ENCODE measurements at places on chromosomes 1 and 21. TPM values are rescaled to one million over a fixed set of nuclear protein-coding genes. Genes with fewer than 3 reads are reported as not detected.

GRCh38 chr1:95650631-95651030 lies 416.6 kb downstream of the RWDD3 start:
- no peak overlapping the region for H3K27ac ChIP-seq
- H3K27me3 ChIP-seq, result no peaks in the 10 kb centered on the region
- H3K4me3 ChIP-seq, result no peak overlapping the region
- H3K4me1 ChIP-seq, result no peaks in the 10 kb centered on the region
- DNase-seq, result no peak

- DNase-seq, result peak; percentile 95
- H3K4me3 ChIP-seq, result no peak overlapping the region
- peak overlapping the region; percentile 72 for H3K27ac ChIP-seq
- peaks cover 44% of the 10 kb centered on the region for H3K4me1 ChIP-seq
Observed at GRCh38 chr1:205711105-205712048, 31.1 kb upstream of the SLC45A3 start.

DNA sequence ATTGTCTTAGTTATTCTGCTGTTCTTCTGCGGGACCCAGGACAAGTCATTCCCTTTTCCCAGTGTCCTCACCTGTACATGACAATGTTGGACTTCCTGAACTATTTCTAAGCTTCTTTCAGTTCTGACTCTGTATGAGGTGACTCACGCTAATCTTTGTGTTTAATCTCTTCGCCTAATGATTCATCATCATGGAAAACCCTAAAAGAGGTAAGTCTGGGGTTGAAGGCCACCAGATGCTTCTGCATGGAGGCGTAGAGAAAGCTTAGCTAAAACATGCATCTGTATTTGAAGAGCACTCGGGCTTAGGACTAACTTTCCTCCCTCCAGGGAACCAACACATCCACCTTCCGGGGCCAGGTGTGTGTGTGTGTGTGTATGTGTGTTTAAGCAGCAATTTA lies 7.4 kb downstream of the SPRR5 start:
- H3K27me3 ChIP-seq, result no peaks in the 10 kb centered on the region
- DNase-seq, result no peak
- no peak overlapping the region for H3K27ac ChIP-seq
- H3K4me1 ChIP-seq, result no peaks in the 10 kb centered on the region
- H3K36me3 ChIP-seq, result no peaks in the 10 kb centered on the region

DNA sequence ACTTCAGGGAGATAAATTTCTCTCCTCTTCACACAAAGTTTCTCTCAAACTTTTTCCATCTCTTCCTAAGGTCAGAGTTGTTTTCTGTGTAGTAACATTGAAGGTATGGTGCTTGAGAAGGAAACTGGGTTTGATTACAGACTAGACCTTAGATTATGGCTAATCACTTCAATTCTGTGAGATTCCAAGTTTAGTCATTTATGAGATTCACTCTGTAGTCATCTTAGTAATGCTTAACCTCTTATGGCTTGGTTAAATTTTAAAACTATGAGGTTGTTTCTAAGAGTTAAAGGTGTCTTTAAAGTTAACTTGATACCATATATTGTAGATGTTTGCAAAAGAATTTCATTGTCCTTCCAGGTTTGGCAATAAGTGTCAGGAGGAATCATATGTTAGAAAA lies 1092.2 kb downstream of the KCNT2 start:
- H3K4me3 ChIP-seq, result no peak overlapping the region
- no peaks in the 10 kb centered on the region for H3K27me3 ChIP-seq
- H3K36me3 ChIP-seq, result no peaks in the 10 kb centered on the region
- no peak for DNase-seq
- H3K27ac ChIP-seq, result no peak overlapping the region

GRCh38 chr1:167720965-167721616 lies 691 bp upstream of the MPZL1 start:
- no peak for DNase-seq
- peak overlapping the region; percentile 67 for H3K4me3 ChIP-seq
- H3K4me1 ChIP-seq, result peaks cover 43% of the 10 kb centered on the region
- 0 out of 2 replicates have a peak overlapping the region, but pooled peaks have one; percentile 26 for H3K27ac ChIP-seq
- 0 out of 2 replicates have a peak, but pooled peaks cover 4% of the 10 kb centered on the region for H3K27me3 ChIP-seq
- H3K36me3 ChIP-seq, result no peaks in the 10 kb centered on the region

- peaks cover 4% of the 10 kb centered on the region for H3K4me1 ChIP-seq
- H3K4me3 ChIP-seq, result no peak overlapping the region
- no peak overlapping the region for H3K27ac ChIP-seq
- H3K27me3 ChIP-seq, result no peaks in the 10 kb centered on the region
- DNase-seq, result no peak
Observed at GRCh38 chr21:36860736-36861594, 105.5 kb downstream of the HLCS start.

DNA sequence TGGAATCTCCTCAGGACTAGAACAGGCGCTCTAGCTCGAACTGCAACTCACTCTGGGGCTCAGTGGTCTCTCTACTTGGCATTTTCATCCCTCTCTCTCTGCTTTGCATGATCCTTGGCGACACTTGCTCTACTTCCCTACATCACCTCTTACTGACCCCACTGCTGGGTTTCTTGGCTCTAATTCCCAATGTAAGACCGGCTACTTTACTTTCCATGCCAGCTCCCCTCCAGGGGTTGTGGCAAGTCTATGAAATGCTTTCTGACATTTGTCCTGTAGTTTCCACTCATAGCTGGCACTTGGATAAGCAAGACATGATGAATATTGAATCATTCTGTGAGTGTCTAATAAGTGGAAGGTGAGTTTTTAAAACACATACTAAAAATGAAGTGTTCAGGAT lies 292.3 kb downstream of the USP25 start:
- H3K27me3 ChIP-seq, result no peaks in the 10 kb centered on the region
- H3K27ac ChIP-seq, result no peak overlapping the region
- H3K36me3 ChIP-seq, result no peaks in the 10 kb centered on the region
- no peaks in the 10 kb centered on the region for H3K4me1 ChIP-seq
- no peak for DNase-seq

DNA sequence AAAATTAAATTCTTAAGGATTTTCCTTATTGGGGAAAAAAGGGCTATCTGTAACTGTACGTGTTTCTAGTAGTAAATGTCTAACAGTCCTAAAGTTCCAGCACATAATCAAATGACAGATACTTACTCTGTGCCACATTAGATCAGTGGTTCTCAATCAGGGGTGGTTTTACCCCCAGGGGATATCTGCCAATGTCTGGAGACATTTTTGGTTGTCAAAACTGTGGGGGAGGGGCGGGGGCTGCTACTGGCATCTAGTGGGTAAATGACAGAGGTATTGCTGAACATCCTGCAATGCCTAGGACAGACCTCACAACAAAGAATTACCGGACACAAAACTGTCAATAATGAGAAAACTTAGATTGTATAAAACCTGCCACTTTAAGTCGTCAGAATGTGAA lies 33.4 kb upstream of the PTPRC start:
- H3K27ac ChIP-seq, result no peak overlapping the region
- no peaks in the 10 kb centered on the region for H3K27me3 ChIP-seq
- H3K4me3 ChIP-seq, result no peak overlapping the region
- peaks cover 16% of the 10 kb centered on the region for H3K4me1 ChIP-seq
- no peaks in the 10 kb centered on the region for H3K36me3 ChIP-seq
- DNase-seq, result peak; percentile 8

DNA sequence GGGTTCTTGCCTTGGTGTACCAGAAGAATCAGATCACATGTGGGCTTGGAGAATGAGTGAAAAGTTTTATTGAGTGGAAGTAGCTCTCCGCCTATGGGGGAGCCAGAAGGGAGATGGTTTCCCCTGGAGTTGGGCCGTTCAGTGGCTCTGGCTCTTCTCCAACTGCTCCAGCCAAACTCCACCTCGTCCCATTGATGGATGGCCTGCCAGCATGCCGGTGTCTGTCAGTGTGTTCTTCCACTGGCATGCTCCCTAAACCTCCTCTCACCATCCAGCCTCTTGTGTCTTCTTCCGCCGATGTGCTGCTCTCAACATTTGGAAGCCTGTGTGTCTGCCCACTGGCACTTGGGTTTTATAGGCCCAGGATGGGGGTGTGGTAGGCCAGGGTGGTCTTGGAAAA lies 119.4 kb downstream of the MAP3K21 start:
- H3K27ac ChIP-seq, result no peak overlapping the region

DNA sequence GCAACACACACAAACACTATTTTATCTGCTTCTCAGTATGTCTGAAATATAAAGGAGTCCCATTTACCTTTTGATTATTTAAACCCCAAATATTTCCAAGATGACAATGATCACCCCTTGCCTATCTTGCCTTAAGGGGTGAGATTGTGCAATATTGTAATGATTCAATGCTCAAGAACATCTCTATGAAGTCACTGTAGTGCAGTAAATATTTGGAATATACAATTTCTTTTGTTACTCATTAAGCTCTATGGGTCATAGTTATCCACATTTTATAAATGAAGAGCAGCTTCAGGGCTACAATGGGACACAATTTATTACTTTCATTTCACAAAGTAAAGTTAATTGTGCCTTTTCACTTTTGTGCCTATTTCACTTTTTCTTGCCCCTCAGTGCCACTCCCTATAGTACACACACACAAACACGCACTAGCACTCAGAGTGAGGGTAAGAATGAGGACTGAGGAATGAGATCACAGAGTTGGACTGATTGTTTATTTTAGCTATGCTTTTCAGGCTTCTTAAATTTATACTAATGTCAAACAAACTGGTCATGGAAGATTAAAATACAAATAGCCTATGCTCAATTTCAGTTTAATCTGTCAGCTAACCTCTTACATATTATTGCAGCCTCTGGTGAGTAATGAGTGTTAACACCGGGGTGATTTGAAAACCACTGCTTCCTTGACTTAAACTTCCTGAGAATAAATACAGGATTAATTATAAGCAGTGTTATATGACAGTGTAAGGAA lies 521.0 kb upstream of the B3GALT2 start:
- DNase-seq, result no peak
- no peaks in the 10 kb centered on the region for H3K27me3 ChIP-seq
- H3K36me3 ChIP-seq, result no peaks in the 10 kb centered on the region
- no peak overlapping the region for H3K27ac ChIP-seq
- no peak overlapping the region for H3K4me3 ChIP-seq

GRCh38 chr1:68174738-68175113 lies 57.6 kb downstream of the WLS start:
- no peak overlapping the region for H3K4me3 ChIP-seq
- no peaks in the 10 kb centered on the region for H3K36me3 ChIP-seq
- DNase-seq, result no peak
- no peak overlapping the region for H3K27ac ChIP-seq

DNA sequence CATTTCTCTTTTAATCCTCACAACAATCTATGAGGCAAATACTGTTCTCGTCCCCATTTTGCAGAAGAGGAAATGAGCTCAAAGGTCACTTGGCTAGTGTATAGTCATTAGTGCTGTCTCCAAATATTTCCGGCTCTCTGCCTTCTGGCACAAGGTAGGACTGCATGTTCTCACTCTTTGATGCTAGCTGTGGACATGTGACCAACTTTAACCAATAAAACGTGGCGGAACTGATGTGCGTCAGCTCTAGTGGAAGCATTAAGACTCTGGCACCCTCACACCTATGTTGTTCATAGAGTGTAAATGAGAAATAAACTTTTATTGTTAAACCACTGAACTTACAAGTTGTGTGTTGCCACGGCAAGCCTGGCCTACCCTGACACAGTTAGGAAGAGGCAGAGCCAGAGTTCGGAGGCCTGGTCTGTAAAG lies 5.0 kb upstream of the KIF21B start:
- no peak overlapping the region for H3K27ac ChIP-seq
- H3K36me3 ChIP-seq, result peaks cover 7% of the 10 kb centered on the region
- DNase-seq, result no peak
- no peak overlapping the region for H3K4me3 ChIP-seq

GRCh38 chr1:25566176-25566729 lies 22.8 kb downstream of the LDLRAP1 start:
- DNase-seq, result no peak
- no peaks in the 10 kb centered on the region for H3K36me3 ChIP-seq
- H3K4me1 ChIP-seq, result peaks cover 24% of the 10 kb centered on the region

GRCh38 chr1:201020040-201020591 lies 3.4 kb downstream of the KIF21B start:
- H3K27me3 ChIP-seq, result no peaks in the 10 kb centered on the region
- DNase-seq, result peak; percentile 45
- no peak overlapping the region for H3K27ac ChIP-seq
- no peaks in the 10 kb centered on the region for H3K36me3 ChIP-seq
- 0 out of 2 replicates have a peak overlapping the region, but pooled peaks have one; percentile 82 for H3K4me3 ChIP-seq

GRCh38 chr21:38301321-38302214 lies 44.8 kb downstream of the KCNJ15 start:
- H3K27me3 ChIP-seq, result no peaks in the 10 kb centered on the region
- H3K27ac ChIP-seq, result no peak overlapping the region
- no peaks in the 10 kb centered on the region for H3K36me3 ChIP-seq
- no peak overlapping the region for H3K4me3 ChIP-seq

GRCh38 chr1:198220428-198220827 lies 63.6 kb downstream of the NEK7 start:
- no peak for DNase-seq
- H3K27me3 ChIP-seq, result no peaks in the 10 kb centered on the region
- no peak overlapping the region for H3K4me3 ChIP-seq
- no peaks in the 10 kb centered on the region for H3K4me1 ChIP-seq

- no peaks in the 10 kb centered on the region for H3K27me3 ChIP-seq
- H3K27ac ChIP-seq, result no peak overlapping the region
- H3K4me1 ChIP-seq, result 0 out of 2 replicates have a peak, but pooled peaks cover 5% of the 10 kb centered on the region
- no peaks in the 10 kb centered on the region for H3K36me3 ChIP-seq
Observed at GRCh38 chr1:231706934-231707333, 80.3 kb downstream of the DISC1 start.

DNA sequence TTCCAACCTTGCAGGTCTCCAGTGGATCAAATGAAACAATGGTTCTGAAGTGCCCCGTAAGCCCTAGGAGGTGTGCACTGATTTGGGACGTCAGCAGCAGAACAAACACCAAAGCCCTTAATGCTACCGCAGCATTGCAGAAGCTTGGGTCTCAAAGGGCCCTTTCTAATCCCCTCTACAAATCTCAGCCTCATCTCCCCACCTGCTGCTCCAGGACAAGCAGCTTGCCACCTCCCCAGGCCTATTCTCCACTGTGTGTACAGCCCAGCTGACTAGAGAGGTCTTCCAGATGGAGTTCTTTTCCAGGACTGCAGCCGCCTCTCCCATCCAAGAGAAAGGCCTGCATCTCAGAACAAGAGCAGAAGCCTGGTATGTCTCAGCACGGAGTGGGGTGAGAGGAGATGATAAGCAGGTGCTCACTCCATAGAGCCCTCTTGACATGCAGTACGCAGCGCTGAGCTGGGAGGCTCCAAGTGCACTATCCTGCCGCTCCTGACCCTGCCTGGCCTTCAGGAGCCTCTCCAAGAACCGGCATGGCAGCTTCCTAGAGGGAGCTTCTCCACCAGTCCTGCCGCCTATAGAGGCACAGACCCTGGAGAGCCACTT lies 46.3 kb downstream of the MRPL37 start:
- no peaks in the 10 kb centered on the region for H3K4me1 ChIP-seq
- peaks cover 7% of the 10 kb centered on the region for H3K36me3 ChIP-seq

- H3K36me3 ChIP-seq, result no peaks in the 10 kb centered on the region
- no peak for DNase-seq
- no peak overlapping the region for H3K4me3 ChIP-seq
- H3K27me3 ChIP-seq, result no peaks in the 10 kb centered on the region
- H3K27ac ChIP-seq, result no peak overlapping the region
Observed at GRCh38 chr1:56451491-56451890, 127.9 kb downstream of the PLPP3 start.

- no peak overlapping the region for H3K27ac ChIP-seq
- H3K36me3 ChIP-seq, result no peaks in the 10 kb centered on the region
- no peak for DNase-seq
- H3K4me1 ChIP-seq, result peaks cover 47% of the 10 kb centered on the region
Observed at GRCh38 chr1:223006371-223006770, 136.7 kb downstream of the TLR5 start.

Gene MPL
- total RNA-seq, result not detected

Gene NTRK1
- 0.08 TPM for total RNA-seq

Gene FLG2
- not detected for total RNA-seq

Gene CD1D
- 1.3 TPM for total RNA-seq

Gene KIAA0319L
- total RNA-seq, result 74.0 TPM

Gene DYNLT5
- 2.8 TPM for total RNA-seq

Gene GPR37L1
- not detected for total RNA-seq

Gene FABP3
- total RNA-seq, result 19.3 TPM

Gene GPR161
- total RNA-seq, result 11.6 TPM

Gene SRSF4
- total RNA-seq, result 54.4 TPM

Gene RIPK4
- total RNA-seq, result 9.2 TPM

Gene AGMAT
- total RNA-seq, result 3.8 TPM
